ENCODE measurements at places on chromosomes 1 and 21.
A peak's percentile ranks its signal among the peaks of the same experiment; 100 is the strongest.

DNA sequence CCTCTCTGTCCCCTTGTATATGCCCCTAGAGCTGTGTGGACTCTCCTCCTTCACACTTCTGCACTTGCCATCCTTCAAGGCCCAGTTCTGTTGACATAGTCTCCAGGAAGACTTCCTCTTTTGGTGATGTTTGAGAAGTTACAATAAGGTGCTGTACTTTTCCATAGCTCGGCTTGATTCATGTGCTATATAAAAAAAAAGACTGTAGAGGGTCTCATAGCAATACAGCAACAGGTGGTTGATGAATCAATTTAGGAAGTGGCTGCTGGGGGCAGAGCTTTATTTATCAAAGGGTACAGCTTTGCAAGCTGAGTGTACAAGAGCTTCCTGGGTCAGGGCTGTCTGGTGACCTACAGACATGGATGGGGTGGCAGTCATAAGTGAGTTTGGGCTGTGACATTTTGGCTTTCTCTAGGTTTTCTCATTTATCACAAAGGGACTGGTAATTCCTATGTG is 102.7 kb downstream of the RUNX1 start:
- no peak for DNase-seq

DNA sequence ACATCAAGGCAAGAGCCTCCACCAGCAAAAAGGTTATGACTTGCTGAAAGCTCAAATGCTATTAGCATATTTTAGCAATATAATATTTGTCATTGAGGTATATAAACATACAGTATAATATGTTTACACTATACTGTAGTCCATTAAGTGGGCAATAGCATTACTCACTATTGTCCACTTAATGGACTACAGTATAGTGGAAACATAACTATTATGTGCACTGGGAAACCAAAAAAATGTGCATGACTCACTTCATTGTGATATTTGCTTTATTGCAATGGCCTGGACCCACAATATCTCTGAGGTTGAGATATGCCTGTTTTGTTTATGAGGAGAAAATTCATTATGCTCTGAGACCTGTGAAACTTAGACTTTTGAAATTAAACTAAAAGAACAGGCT is 300.0 kb downstream of the BARHL2 start:
- no peak for DNase-seq

- DNase-seq, result no peak
Measured at GRCh38 chr21:44681152-44681551, 811 bp downstream of the KRTAP12-1 start.

GRCh38 chr1:178004926-178005391 is 35.1 kb upstream of the SEC16B start:
- DNase-seq, result no peak

DNA sequence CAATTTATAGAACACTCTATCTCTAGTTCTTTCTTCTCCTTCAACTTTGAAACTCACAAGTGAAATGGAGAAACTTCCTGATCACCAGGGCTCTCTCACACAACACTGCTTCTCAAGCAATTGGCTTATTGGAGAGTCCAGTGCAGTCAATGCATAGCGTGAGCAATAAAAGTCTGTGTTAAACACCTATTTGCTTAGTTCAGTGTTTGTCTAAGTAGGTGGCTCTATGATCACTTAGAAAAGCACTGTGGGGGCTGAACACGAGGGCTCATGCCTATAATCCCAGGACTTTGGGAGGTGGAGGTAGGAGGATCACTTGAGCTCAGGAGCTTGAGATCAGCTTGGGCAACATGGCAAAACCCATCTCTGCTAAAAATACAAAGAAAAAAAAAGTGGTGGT is 12.2 kb downstream of the CTSS start:
- no peak for DNase-seq

- DNase-seq, result no peak
Measured at GRCh38 chr1:16145662-16146278, 10.1 kb downstream of the EPHA2 start.

GRCh38 chr21:25934130-25934529 is 199.4 kb downstream of the GABPA start:
- DNase-seq, result no peak

DNA sequence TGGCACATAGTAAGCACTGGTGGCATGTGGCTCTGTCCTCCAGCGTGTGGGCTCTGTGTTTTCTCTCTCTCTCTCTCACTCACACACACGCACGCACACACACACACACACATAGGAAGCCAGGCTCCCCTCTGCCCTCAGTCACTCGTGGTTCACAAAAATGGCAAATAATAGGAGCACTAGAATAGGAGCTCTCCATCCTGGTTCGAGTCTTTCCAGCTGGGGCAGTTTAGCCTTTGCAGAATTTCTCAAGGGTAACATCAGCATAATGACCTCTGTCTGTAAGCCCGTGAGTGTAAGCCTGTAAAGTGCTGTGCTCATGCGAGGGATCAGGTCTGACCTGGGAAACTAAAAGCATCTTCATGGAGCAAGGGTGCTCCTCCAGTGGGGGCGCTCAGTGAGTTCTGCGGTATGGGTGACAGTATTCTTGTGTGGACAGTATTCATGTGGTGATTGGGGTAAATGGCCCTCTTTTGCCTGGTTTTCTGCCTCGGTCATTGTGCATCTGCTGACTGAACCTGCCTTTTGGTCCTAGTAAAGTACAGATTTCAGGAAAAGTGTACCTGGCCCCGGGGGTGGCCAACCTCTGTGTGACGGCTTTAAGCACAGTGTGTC is 842 bp upstream of the ZC3H12A start:
- DNase-seq, result no peak

DNA sequence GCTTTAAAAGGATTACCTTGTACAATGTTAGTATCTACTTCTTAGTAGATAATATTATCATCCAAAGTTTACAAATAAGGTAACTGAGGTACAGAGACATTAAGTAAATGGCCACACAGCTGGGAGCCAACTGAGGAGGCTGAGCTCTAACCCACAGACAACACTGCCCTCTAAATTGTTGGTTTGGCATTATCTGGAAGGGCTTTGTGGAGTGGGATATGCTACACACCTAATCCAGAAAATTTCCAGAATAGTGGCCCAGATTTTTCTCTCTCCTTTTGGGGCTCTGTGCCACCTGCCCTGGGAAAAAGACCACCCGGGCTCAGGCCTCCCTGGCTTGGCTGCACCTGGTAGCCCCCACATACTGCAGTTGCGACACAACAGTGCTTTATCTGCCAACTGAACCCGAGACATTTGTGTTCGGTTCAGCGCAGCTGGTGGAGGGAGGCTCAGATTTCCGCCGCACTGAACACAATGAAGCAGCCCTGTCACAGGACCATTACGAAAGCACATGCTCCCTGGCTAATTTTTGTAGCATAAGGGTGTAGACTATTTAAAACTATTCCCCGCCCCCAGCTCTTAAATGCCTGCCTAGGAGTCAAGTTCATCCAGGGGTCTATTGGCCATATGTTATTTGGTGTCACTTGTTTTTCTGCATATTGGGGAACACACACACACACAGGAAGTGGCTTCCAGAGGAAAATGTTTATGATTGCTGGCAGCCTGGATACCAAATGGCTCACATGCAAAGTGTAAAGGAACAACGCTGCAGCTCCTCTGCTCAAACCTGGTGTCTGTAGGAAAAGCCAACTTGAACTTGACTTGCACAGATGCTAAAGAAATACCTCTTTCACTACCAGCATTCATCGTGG is 92.3 kb upstream of the ESRRG start:
- DNase-seq, result peak; percentile 2

DNA sequence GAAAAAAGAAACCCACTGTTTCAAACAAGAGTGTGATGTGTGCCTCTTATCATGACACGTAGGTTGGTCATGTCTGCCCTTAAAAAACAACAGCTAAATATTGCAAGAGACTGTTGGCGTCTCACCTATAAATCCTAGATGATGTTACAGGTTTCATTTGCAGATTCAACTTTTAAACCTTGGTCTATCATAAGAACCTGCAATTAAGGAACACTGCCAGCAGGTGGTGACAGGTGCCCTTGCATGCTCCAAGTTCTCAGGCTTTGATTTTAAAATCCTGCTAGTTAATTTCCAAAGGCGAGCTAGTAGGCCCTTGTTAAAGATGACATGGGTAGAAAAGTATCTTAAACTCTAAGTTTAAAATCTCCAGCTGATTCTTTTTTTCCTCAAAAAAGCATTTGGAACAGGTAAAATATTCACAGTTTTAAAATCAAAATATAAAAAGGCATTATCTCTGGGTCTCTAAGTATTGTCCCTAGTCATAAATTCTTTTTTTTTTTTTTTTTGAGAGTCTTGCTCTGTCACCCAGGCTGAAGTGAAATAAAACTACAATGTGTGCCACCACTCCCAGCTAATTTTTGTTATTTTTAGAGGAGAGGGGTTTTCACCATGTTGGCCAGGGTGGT is 39.1 kb downstream of the CLSTN1 start:
- peak; percentile 26 for DNase-seq

GRCh38 chr1:51612447-51612961 is 4.4 kb upstream of the OSBPL9 start:
- no peak for DNase-seq

- no peak for DNase-seq
Measured at GRCh38 chr1:8241417-8242014, 76.4 kb upstream of the SLC45A1 start.

DNA sequence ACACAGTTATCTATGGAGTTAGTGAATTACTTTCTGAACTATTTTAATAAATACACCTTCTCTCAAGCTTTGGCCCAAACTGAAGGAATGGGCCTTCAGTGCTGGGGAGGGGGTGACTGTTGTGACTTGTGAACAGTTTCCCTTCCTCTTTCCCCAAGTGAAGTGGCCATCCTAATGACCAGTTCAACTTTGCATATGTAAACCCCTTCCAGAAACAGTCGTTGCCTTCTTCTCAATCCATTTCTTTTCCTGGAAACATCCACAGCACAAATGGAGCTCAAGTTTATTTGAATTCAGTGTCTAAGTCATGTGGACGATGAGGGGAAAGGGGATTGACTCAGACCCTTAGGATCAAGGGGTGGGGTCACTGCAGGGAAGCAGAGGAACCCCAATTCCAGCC is 1.3 kb upstream of the INPP5B start:
- peak; percentile 78 for DNase-seq

DNA sequence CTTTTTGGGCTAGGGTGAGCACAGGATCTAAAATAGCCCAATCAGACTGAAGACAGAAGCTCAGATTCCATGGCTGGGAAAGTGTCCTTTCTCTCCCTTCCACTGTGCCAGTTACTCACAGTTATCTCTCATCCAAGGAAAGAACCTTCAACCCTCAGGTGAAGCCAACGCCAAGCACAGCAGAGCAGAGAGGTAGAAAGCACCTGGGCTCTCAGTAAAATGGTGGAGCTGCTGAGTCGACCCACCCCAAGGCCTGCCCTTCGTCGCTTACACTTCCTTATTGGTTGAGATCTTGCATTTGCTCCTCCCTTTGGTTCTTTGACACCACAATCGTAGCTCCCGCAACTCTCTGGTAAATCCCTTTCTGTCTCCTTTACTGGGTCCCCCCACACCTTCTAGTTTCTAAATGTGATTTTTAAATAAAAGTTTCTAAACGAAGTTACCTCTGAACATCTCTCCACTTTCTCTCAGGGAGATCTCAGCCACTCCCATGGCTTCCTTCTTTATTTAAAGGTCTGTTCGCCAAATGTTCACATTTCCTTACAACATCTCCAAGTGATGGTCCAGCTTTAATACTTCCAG is 27.5 kb upstream of the SLC30A1 start:
- DNase-seq, result no peak

DNA sequence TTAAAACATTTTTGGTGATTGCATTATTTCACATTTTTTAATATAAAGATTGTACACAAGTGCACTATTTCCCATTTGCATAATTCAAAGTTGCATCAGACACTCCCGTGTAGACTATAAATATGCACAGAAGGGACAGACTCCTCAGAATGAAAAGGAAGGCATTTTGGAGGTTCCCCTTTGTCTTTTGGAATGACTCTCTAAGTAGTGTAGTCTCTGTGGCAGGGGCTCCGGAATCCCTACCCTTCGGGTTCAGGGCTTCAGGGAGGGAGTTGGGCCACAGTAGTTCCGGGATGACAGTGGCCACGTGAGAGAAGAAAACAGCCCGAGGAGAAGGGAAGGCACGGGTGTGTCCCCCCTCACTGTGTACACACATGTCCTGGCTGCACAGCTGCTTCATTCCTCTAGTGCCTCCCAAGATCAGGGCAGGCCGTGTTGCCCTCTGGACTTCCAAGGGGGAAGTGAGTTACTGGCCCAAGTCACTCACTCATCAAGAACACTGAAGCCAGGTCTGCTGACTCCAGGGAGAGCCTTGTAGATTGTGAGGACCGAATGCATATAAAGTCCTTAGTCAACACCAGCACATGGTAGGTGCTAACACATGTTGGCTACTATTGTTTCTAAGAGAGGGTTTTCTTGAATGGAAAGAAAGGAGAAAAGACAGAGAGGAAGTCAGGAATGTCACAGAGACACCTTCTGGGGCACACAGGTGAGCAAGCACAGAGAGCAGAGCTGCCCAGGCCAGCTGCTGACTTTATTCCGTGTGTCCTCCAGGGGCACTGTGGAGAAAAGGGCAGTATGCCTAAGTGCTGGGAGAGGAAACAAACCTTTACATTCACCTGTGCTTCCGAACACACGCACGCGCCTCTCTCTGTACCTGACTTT is 39.8 kb downstream of the LHX4 start:
- DNase-seq, result peak; percentile 88

DNA sequence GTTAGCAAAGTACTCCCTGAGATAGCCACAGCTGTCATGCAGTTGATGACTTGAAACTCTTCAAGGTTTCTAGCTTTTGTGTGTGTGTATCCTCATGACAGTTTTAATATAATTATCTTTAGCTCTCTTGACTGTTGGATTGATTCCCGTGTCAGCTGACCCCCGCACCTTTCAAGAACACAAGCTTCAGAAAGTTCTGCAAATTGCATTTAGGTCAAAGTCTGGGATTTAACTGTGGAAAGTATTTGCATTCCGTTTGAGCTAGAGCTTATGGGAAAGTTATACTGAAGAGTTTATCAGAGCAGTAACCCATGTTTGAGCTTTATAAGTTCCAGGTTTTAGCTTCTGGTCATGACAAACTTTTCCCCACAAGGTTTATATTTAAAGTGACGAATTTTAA is 380.1 kb upstream of the CHRM3 start:
- no peak for DNase-seq

GRCh38 chr1:87169263-87169910 is 159.3 kb upstream of the LMO4 start:
- no peak for DNase-seq

DNA sequence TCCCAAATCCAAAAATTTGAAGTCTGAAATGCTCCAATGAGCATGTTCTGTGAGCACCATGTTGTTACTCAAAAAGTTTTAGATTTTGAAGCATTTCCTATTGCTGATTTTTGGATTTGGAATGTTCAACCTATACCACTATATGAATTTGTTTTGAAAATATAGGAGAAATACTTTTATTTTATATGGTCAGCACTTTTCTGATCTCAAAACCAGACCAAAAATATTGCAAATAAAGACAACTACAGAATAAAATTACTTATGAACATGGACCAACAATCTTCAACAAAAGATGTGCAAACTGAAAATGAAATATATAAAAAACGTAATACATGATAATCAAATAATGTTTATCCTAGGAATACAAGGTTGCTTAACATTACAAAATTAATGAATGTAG is 73.7 kb upstream of the APOBEC4 start:
- DNase-seq, result no peak

All from NCI-H526 (cell line).